ENCODE measurements at places on chromosomes 5 and 9.

DNA sequence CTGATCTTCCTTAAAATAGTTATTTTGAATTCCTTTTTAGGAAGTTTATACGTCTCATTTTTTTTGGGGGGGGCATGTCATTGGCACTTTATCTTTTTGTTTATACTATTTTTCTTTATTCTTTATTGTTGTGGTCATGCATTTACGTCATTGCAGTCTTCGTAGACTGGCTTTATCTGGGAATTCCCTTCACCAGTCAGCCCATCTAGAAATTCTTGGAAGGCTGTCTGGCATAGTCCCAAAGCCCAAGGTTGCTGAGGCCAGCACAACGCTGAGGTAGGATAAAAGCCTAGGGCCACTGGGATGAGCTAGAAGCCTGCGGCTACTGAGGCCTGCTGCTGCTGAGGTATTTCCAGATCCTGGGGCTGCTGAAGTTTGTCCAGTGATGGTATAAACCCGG lies 121.5 kb downstream of the ISOC1 start:
- no peak for DNase-seq

GRCh38 chr9:116218399-116218798 lies 64.8 kb downstream of the PAPPA start:
- DNase-seq, result no peak

DNA sequence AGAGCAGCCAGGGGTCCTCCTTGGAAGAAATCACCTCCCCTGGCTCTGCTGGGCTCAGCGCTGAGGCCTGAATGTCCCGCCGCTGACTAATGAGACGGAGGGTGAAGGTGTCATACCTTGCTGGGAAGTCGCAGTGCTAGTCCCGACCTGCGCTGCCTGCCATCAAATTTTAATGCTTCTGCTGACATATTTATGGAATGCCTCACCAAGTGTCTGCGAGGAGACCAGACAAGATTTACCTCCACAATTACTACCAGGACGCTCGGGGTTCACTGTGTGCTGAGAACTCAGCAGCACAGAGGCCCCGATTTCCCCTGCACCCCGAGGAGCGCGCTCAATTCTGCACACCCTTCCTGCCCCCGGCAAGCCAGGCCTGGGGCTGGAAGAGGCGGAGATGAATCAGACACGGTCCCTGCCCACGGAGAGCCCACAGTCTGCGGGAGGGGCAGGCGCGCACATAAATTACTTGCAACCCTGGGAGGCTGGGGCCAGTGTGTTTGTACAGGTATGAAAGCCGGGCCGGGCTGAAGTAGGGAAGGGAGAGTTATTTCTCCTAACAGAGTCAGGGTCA lies 175.2 kb downstream of the PAX5 start:
- no peak for DNase-seq

DNA sequence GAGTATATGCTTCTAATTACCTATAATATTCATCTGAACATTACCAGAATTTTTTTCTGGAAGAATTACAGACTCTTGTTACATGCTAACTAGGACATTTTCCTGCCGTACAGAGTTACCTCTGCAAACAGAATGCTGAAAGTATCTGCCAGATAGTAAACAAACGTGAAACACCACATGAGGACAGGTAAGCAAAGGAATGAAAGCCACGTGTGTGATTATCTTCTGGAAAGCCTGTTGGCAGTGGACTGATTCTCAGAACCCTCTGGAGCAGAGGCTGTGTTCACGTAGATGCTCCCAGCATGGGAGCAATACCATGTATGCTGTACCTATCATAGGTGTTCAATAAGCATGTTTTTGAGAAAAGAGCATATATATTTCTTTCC lies 472.6 kb downstream of the ENC1 start:
- DNase-seq, result no peak

GRCh38 chr9:125996791-125997190 lies 249.6 kb downstream of the PBX3 start:
- DNase-seq, result no peak

GRCh38 chr9:29750062-29750461 lies 2176.8 kb upstream of the C9orf72 start:
- DNase-seq, result no peak

- DNase-seq, result no peak
Measured at GRCh38 chr9:72352911-72353388, 12.1 kb downstream of the ZFAND5 start.

DNA sequence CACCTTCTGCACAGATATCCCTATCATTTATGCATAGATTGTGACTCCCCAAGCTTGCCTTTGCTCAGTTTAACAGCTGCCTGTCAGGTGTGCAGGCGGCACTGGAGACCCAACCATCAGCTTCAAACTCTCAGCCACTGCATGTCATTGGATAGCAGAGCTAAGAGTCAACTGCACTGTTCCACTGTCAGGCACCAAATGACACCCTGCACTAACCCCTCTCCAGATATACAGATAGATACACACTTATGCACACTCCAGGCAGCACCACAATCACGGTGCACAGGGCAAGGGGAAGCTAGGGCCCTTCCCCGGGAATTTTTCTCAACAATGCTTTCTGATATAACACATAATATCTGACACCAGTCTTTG lies 142.3 kb downstream of the BNC2 start:
- no peak for DNase-seq

GRCh38 chr5:158212917-158213316 lies 354.0 kb upstream of the CLINT1 start:
- DNase-seq, result peak; percentile 21

- DNase-seq, result no peak
Measured at GRCh38 chr9:109122726-109123621, 3.2 kb upstream of the TMEM245 start.

GRCh38 chr5:96562614-96563013 lies 99.6 kb upstream of the CAST start:
- no peak for DNase-seq

DNA sequence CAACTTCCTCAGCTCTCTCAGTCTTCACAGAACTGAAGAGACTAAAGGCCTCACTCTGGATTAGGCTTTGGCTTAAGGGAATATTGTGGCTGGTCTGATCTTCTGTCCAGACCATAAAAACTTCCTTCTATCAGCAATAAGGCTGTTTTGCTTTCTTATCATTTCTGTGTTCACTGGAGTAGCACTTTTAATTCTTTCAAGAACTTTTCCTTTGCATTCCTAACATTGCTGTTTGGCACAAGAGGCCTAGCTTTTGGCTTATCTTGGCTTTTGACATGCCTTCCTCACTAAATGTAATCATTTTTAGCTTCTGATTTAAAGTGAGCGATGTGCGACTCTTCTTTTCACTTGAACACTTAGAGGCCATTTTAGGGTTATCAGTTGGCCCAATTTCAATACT lies 88.7 kb upstream of the ACOT12 start:
- no peak for DNase-seq

GRCh38 chr9:98708933-98709911 lies at the start of gene GABBR2:
Gene GABBR2 (minus strand): TSS chr9:98708935. CDS start chr9:98708737, 198 bp downstream.
- DNase-seq, result no peak

DNA sequence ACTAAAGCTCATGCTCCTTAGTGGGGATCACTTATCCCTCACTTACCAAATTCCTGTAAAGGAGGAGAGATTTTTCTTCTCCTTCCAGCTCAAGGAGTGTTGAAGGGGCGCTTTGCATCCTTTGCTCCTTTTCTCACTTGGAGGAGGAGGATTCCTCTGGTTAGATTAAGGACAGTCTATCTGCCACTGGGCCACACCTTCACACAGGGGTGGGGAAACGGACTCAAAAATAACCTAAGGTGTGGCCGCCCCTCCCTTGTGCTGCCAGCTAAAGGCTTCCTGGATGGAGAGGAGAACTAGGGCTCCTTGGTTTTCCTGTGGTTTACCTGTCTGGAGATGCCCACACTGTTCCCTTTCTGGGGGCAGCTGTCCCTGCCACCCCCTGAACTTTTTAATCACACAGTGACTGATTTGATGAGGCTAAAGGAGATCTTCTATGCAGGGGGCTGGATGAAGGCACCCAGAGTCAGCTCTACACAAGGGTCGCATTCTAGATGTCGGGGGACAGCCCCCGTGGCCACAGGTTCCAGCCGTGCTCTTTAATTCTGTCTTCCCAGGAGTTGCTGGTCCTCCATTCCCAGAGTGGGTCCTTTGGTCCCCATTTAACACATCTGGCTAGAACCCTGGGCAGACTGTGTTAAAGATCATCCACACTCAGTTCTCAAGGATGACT lies 14.4 kb downstream of the GLRX start:
- no peak for DNase-seq

GRCh38 chr5:59503220-59503619 lies 390.3 kb downstream of the PDE4D start:
- no peak for DNase-seq

DNA sequence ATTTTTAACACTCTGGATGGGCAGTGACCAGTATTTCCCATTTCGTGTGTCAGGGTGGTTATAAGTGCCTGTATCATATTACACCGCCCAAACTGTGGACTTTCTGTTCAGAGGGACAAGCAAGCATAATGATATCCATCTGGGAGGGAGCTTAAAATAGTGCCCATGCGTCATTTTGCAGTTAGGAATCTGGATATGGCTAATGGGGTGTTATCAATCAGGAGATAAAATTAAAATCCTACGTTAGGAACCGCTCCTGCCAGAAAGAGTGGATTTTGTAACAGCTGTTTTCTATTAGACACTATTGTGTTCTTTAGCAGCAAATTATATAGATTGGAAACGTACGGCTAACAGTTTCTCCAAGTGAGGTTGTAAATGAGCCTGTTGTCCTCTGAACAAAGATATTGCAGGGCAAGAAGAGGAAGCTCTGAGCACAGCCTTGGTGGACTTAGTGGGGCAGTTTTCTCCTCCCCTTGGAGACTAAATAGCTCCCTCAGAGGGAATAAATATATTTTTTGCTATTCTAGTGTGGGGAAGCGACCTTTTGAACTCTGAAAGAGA lies 160.4 kb downstream of the SPATA31D1 start:
- DNase-seq, result no peak

DNA sequence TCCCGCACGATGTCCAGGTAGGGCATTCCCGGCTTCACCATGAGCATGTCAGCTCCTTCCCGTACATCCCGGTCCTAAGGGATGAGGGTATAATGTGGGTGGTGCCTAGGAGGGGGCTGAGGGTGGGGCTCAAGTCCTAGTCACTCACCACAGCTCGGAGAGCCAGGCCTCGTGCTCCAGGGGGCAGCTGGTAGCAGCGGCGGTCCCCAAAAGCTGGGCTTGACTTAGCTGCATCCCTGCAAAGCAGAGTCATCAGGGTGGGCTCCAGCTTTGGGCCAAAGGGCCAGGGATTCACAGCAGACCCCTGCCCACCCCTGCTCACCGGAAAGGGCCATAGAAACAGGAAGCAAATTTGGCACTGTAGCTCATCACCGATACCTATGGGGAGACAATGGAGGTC lies 11.6 kb downstream of the ALAD start:
- DNase-seq, result no peak

DNA sequence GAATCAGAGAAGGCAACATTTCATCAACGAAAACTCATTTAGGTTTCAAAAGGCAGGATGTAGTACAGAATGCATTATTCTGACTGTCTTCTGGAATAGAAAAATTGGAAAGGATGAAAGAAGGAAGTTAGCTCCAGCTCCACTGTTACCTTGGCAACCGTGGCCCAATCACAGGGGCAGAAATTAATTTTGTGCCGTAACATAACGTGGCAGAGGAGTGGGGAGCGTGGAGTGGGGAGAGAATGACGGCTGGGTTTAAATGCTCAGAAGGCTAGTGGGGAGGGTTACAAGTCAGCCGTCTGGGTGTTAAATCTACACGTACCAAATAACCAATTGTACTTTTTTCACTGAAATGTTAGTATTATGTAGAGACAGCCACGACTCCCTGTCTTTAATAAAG lies 32.3 kb upstream of the EQTN start:
- no peak for DNase-seq

GRCh38 chr5:123645024-123645603 lies 133.1 kb downstream of the CSNK1G3 start:
- no peak for DNase-seq

DNA sequence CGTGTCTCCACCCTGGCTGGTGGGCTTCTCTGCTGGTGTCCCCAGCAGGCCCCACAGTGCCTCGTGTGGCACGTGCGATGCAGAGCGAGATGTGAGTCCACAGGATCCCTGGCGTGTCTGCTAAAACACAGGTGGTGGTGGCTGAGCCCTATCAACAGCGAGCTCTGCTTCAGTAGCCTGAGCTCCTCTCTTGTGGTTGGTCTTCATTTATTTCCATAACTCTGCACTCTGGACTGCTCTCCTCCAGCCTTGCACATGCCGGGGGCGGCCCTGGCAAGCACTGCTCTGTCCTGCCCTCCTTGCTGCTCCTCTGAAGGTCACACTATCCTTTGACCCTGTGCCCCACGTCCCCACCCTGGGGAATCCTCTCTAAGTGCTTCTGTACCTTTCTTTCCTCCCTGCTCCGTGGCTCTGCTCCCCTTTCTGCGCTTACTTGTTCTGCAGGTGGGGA lies 59.2 kb downstream of the NSUN2 start:
- no peak for DNase-seq

GRCh38 chr5:333945-334344 lies 12.4 kb downstream of the AHRR start:
- no peak for DNase-seq
